ENCODE measurements at places on chromosomes 5 and 9.

GRCh38 chr5:36730537-36731216 lies 124.3 kb downstream of the SLC1A3 start:
- no peak for DNase-seq

- DNase-seq: no peak
Observed at GRCh38 chr5:39158127-39158593, 61.2 kb downstream of the FYB1 start.

GRCh38 chr5:38534156-38534453 lies 22.3 kb downstream of the LIFR start:
- DNase-seq: no peak

DNA sequence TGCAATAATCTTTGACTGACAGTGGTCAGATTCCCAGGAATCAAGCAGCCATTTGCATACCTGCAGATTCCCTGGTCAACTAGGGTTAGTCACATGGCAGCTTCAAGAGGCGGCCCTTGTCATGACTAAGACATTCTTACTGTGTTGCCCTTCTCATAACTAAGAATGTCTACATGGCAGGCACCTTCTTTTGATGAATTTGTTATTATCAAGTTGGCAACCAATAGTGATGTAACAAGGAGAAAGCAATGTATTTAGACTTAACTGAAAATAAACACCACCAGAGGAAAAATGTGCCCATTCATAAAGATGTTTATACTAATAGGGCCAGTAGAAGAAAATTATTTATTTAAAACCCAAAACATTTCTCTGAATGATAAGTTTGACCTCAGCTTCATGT lies 215.6 kb downstream of the TLE1 start:
- no peak for DNase-seq

DNA sequence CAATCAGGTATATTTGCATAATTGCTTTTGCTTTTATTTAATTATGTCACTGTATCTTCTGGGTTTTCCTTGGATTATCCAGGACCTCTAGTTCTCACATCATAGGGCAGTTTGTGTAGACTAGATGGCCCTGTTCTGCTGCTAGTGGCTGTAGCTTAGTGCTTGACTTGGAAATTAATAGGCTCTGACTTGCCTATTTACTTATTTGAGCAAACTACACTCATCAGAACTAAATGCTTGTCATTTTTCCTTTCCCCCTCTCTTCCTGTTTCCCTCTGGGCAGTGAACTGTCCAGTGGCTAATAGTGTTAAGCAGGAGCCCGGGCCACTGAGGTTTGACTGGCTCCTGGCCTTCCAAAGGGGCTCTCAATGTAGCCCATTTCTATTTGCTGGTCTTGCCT lies 135.7 kb downstream of the MAN2A1 start:
- DNase-seq: no peak

DNA sequence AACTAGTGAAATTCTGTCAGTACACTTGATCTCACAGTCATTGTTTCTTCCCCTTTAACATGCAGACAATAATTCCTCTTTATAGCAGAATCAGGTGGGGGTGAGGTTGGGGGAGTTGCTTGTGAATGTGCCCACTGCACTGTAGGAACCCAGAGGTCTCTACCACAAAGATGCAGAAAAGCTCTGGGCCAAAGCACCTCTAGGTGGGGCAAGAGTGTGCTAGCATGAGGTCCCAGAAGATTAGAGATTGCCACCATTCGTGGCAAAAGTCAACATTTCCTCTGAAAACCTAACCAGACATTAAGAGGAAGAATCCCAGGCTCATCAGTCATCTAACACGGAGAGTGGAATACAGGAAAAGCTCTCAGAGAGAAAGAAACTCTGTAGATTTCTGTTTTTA lies 74.5 kb downstream of the PTCD2 start:
- no peak for DNase-seq

DNA sequence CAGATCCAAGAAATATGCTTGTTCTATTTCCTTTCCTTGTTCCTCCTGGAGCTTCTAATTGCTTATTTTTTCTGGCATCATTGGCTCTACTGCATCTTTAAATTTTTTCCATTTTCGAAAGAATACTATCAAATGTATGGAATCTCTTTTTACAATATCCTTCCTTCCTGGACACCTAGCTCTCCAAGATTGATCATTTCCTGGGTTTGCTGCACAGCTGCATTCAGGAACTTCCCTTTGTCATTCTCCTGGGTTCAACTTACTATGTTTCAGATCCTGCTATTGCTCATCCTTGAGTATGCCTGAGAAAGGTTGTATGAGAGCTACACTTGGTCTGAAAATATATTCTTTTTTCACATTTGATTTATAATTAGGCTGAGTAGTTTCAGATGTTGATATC lies 73.7 kb upstream of the ERCC6L2 start:
- DNase-seq: no peak

DNA sequence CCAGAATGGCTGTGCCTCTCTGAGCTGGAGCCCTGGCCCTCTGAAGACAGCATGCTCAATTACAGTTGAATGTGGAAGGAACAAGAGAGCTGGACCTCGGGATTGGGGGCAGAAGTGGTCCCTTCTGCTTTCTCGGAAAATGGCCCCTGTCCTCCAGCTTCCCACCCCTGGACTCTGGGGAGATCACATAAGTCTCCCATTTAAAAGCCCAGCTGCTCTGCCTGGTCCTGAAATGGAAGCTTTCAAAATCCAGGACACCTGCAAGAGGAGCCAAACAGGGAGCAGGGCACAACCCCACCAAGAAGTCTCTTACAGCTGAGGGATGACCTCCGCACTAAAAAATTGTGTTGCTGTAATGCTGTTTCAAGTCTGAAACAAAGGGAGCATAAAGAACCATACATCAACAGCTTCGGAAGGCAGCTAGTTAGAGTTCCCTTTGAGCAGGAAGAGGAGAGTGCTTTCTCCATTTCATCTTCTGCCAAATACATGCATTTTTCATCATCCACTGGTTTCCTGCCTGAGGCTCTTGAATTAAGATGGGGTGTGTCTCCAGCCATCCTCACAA lies 48.2 kb downstream of the TGFBI start:
- no peak for DNase-seq

- DNase-seq: no peak
Observed at GRCh38 chr5:178186427-178186826, 744 bp downstream of the GMCL2 start.

DNA sequence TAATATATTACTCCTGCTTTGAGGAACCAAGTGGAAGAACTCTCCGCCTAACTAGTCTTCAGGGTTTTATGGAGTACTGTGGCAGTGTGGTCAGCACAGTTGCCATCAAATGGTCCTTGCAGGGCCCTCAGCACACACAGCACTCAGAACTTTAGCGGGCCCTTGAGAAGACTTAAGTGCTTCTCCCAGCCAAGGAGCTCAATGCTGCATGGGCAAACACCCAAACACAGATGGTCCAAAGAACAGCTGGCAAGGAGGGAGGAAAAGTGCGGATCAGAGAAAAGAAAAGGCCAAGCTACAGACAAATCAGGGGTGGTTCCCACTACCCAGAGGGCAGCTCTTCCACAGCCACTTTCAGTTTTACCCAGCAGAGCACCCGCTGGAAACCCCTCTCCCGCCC lies 98.6 kb downstream of the SPOCK1 start:
- DNase-seq: no peak

Data from brain pericyte (primary cell).